ENCODE measurements at places on chromosomes 4 and X.

DNA sequence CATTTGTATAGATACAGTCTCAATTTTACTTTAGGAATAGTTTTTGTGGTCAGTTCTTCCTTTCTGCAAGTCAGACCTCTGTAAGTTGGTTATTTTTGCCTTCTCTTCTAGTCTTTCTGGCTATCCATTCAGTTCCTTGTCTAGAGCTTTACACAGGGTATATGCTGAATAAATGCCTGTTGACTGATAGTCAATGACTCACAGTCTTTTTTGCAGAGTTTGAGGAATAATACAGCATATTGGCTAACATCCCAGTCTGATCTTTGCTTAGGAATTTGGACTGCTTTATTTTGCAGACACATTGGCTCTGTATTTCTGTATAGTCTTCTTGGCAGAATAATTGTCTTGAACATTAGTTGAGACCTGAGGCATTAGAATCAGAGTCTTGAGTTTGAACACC, 132.4 kb downstream of the MAGEC1 start:
- DNase-seq, result no peak

DNA sequence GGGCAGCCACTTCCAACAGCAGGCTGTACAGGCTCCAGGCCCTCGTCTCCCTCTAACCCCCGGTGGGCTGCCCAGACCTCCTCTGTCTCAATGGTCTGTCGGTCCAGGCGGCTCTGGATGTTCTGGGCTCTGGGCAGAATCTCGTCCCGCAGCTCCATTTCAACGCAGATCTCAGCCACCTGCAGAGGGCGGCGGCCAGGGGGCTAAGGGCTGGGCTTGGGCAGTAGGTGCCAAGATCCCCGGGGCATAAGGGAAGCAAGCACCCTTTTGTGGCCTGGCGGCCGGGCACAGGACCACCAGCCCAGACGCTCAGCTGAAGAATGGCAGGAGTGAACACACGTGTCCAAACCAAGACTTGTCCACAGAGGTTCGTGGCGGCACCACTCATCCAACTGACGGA, 9.2 kb downstream of the AVPR2 start:
- no peak for DNase-seq

DNA sequence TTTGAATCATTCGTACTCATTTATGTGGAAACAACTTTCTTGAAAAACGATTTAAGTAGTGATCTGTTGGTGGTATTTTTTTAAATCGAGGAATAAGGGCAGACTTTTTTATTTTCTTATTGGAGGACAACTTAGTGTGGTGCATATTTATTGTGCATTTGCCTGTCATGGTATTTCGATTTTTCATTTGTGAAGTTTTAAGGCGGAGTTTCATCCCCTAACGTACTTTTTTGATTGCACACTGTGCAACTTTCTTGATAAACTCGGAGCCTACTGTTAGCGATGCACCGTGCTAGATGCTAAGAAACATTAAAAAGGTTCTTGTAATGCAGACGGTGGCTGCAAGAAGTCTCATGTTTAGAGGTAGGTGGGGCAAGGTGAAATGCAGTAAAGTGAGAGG, 1.4 kb downstream of the ZFX start:
- DNase-seq, result no peak

- no peak for DNase-seq
Measured at GRCh38 chr4:10123227-10124101, 6.9 kb upstream of the WDR1 start.

DNA sequence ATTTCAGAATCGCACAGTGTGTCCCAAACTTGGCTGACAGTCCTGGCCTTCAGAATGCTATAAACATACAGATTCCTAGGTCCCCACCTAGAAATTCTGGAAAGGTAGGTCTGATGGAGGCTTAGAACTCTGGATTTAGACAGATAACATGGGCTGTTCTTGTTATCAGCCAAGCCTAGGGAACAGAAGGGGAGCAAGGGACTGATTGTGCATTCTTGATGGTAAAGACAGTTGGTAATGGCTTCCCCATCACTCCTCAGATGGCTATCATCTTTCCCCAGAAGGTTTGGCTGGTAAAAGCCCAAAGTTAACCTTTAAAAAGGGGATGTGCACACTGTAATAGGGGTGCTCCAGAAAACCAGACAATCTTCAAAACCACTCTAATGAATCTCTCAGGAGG, 35.7 kb downstream of the DIPK2B start:
- no peak for DNase-seq

DNA sequence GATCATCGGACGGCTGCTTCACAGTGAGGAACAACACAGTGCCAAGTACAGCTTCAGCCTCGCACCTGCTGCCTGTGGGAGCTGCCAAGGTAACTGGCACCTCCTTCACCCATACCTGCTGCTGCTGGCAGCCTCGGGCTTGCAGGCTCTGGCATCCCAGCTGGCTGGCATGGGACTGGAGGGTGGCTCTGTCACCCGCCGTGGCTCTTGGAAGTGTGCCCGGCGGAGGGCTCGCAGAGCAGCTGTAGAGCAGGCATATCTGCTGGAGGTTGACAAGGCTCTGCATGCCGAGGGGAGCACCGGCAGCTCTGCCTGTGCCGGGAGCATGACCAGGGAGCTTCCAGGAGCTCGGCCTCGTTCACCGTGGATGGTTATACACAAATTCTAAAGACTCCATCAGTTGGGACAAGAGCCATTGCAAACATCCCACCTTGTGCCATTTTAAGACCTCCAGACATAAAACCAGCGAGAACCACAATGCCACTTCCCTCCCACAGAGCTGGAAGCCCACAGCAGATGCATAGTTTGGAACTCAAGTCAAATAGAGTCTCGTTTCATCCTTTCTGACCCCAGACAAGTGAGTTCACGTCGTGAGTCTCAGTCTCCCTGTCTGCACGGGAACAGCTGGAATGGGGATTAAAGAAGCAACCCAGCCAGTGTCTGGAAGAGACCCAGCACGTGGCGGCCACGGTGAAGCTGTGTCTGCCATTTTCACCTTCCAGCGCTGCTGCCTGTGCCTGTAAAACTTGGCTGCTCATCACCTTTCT, 84.3 kb upstream of the PSAPL1 start:
- no peak for DNase-seq

DNA sequence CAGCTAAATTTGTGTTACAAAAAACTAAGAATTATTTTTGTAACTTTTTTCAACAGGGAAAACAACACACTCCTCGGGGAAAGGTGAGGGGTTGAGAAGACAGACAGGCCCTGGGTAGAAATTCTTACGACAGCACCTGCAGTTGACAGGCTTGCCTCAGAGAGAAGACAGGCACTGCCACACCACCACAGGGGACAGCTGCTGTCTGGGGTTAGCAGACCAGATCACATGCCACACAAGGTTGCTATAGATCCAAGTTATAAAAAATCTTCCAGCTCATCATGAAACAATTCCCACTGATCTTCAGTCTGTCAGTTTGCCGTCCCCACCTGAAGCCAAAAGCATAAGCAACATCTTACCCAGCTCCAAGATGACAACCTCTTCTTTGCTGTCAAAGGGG, 143.2 kb upstream of the ZCCHC13 start:
- DNase-seq, result no peak

GRCh38 chr4:16597443-16597842, 301.0 kb downstream of the LDB2 start:
- DNase-seq, result no peak

- DNase-seq, result no peak
Measured at GRCh38 chr4:136662539-136662938, 869.8 kb downstream of the PCDH18 start.

GRCh38 chr4:5836943-5837342, 55.9 kb downstream of the CRMP1 start:
- DNase-seq, result no peak

DNA sequence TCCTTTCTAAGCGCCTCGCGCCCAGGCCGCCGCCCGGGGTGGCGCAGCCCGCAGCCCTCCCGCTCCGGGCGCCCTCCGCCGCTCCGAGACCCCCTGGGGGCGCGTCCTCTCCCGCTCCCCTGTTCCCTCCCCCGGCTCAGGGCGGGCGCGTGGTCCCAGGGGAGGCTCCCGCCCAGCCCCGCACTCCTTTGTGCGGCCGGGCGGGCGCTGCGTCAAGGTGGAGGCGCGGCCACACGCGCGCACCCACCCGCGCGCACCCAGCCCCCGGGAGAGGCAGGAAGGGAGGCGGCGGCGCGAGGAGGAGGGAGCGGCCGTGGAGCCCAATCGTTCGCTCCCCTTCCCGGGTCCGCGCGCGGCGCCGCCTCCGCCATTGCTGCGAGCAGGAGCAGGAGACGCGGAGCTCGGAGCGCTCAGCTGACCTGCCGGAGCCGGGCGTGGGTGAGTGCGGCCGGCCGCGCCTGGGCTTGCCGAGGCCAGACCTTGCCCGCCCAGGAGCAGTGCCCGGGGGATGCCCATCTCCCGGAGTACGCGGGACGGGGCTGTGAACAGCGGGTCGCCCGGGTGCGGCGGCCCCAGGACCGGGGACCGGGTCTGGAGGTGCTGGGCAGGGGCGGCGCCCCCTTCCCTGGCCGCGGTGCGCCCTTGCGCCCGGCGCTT, at the start of gene NSG1:
NSG1 (plus strand) TSS at position 367 of the 657 bp plus-strand sequence. CDS start 528 bp downstream, outside the sequence.
- no peak for DNase-seq

DNA sequence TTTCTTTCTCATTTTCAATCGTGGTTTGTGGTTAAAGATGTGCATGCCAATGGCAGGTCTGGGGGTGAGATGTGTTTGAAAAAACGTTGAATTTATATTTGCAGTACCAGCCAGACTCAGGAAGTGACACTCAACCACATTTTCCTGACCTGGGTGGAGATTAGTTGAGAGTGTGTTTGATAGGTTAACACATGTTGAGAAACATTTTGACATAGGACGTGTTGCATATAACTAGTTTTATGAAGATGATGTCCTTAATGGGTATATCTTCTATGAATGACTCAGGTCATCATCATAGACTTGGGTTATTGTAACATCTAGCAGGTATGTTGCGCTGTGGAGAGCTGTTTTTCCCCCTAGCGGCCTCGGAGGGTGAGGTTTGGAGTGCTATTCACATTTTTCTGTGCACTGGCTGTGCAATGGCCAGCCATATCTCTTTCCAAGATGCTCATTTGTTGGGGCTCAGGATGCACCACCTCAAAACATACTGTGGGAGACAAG, 21.7 kb upstream of the CD38 start:
- DNase-seq, result peak; percentile 76

DNA sequence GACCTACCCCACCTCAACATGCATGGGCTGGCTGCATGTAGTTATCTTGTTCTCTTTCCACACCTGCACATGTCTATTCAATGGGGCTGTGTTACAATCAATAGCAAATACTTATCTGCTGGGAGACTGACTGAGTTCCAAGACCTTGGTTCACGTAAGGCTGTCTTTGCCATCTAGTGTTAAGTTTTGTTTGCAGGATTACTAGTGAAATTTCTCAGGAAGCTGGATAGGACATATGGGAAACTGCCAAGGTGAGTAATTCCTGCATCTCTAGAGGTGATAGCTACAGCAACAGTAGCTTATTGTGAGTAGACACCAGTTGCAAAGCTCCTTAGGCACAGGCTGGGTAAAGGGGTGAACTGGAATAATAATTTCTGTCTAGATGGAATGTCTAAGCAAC, 177.5 kb downstream of the ENOX2 start:
- no peak for DNase-seq

GRCh38 chrX:46693149-46693548, 65.8 kb downstream of the SLC9A7 start:
- no peak for DNase-seq

GRCh38 chr4:174204164-174204831, 79.2 kb downstream of the FBXO8 start:
- DNase-seq, result no peak

- no peak for DNase-seq
Measured at GRCh38 chr4:157977086-157977485, 195.7 kb downstream of the GASK1B start.

DNA sequence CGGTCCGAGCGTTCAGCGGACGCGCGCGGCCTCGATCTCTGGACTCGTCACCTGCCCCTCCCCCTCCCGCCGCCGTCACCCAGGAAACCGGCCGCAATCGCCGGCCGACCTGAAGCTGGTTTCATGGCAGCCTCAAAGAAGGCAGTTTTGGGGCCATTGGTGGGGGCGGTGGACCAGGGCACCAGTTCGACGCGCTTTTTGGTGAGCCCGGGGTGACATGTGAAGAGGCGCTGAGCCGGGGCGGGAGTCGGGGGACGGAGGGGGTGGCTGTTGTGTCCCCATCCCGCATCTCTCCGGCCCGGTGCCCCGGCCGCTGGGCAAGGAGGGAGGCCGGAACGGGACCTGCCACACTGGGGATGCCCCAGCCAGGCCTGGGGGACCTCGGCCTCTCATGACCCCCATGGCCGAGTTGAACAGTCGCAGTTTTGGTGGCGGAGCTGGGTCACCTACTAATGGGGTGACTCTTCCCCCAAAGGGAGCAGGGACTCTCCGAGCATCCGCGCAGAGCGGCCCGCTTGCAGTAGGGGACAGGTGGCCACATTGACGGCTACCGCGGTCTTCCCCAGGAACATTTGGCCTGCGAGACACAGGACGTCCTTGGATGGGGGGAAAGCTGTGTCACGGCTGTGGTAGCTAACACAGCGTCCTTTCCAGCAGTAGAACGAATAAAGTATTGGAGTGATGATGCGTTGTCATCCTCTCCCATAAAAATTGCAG, at the start of gene GK:
GK (plus strand) TSS at position 9 of the 717 bp plus-strand sequence; CDS start at position 124, 115 bp downstream.
- no peak for DNase-seq

GRCh38 chr4:16750882-16751642, 147.4 kb downstream of the LDB2 start:
- DNase-seq, result no peak

DNA sequence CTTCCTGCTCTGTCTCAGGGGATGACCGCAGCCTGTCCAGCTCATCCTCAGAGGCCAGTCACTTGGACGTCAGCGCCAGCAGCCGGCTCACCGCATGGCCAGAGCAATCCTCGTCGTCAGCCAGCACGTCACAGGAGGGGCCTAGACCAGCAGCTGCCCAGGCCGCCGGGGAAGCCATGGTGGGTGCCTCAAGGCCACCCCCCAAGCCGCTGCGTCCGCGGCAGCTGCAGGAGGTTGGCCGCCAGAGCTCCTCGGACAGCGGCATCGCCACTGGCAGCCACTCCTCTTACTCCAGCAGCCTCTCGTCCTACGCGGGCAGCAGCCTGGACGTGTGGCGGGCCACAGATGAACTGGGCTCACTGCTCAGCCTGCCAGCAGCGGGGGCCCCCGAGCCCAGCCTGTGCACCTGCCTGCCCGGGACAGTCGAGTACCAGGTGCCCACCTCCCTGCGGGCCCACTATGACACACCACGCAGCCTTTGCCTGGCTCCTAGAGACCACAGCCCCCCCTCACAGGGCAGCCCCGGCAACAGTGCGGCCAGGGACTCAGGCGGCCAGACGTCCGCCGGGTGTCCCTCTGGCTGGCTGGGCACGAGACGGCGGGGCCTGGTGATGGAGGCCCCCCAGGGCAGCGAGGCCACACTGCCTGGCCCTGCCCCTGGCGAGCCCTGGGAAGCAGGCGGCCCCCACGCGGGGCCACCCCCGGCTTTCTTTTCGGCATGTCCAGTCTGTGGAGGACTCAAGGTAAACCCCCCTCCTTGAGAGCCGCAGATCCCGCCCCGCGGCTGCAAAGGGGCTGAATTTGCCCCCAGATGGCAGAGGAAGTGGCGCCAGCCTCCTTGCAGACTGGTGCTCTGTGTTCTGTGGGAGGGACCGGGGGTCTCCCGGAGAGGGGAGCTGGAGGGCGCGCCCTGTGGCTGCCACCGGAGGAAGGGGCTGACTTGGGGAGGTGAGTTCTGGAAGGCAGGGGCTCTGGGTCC, 29.9 kb downstream of the DOK7 start:
- DNase-seq, result no peak
